Activated CD4-positive, alpha-beta memory T cell treated with anti-CD3 and anti-CD28 coated beads for 36 hours (primary cell): ENCODE measurements at places on chromosomes 3 and 15. TPM values are rescaled to one million over a fixed set of nuclear protein-coding genes. Genes with fewer than 3 reads are reported as not detected.

The SEMA3B gene
- total RNA-seq = 0.97 TPM

The CSK gene
- 262 TPM for total RNA-seq

The CEP19 gene
- total RNA-seq = 6.5 TPM

- H3K4me3 ChIP-seq = peak overlapping the region; percentile 53
- peak; percentile 64 for DNase-seq
- peaks cover 30% of the 10 kb centered on the region for H3K4me1 ChIP-seq
- H3K27me3 ChIP-seq = peaks cover 8% of the 10 kb centered on the region
- H3K36me3 ChIP-seq = no peaks in the 10 kb centered on the region
Observed at GRCh38 chr15:34993877-34994276, 5.8 kb upstream of the ZNF770 start.

DNA sequence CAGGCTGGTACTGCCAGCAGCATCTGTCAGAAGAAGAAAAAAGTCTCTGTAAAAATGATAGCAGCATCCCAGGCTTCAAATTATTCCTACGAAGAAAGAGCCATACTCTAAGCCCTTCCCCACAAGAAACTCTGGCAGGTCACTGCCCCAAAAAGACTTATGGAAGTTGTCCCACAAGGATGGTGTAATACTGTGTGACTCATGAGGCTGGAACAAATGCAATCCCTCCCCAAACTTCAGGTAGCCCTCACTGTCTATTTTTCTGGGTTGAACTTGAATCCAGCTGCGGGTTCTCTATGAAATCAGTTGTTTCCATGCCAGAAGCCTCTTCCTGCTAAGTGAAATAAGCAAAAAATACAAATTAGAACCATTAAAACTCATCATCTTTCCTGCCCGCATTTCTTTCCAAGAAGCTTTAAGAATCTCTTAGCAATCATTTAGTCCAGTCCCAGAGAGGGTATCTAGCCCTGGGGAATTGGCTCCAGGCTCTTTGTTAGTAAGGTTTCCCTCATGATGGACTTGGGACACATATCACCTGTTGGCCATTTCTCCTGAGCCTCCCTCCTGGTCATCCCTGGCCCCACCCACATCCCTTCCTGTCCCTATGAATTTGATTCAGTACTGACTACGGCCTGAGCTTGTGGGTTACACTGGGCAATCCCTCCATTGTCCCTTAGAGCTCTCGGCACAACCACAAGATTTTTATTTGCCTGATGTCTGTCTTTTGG is 51.7 kb downstream of the FAM174B start:
- no peak overlapping the region for H3K27ac ChIP-seq
- H3K27me3 ChIP-seq = peaks cover 6% of the 10 kb centered on the region
- no peak overlapping the region for H3K4me3 ChIP-seq
- no peaks in the 10 kb centered on the region for H3K36me3 ChIP-seq
